Stimulated activated CD4-positive, alpha-beta T cell treated with anti-CD3 and anti-CD28 coated beads, Interleukin-4, amount 100 ng/mL, for 4 hours (primary cell): ENCODE measurements at places on chromosomes 3 and 15.
A peak's percentile ranks its signal among the peaks of the same experiment; 100 is the strongest.

- DNase-seq, result no peak
Measured at GRCh38 chr3:7545334-7545733, 684.4 kb downstream of the GRM7 start.

DNA sequence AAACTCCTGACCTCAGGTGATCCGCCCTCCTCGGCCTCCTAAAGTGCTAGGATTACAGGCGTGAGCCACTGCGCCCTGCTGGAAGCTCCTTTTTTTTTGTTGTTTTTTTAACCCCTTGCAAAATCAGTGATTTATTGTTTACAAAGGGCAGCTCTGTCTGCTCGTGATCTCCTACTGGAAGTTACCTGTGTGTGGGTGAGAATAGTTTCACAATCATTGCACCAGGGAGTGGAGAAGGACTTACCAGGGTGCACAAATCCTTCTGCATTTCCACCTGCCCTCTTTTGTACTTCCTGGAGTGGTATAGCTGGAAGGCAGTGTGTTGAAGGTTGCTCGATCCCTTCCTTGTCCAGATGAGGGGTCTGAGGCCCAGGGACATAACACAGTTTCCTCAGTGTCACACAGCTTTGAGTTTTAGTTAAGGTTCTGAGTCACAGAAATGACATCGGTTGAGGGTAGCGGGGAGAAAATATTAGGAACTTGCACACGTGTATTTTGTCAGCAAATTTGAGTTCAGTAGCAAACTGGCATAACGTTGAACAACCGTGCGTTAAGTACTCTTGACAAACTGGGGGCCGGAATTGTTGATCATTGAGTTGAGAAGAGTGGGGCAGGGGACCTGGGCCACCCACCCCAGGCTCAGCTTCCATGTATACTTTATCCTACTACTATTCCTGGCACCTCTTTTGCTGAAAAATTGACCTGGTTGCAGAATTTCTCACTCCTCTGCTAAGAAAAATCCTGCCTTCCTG is 11.3 kb upstream of the TRAK1 start:
- no peak for DNase-seq

GRCh38 chr3:194852345-194852744 is 166.7 kb downstream of the FAM43A start:
- DNase-seq, result no peak

GRCh38 chr15:58517682-58518525 is 86.1 kb downstream of the LIPC start:
- no peak for DNase-seq

DNA sequence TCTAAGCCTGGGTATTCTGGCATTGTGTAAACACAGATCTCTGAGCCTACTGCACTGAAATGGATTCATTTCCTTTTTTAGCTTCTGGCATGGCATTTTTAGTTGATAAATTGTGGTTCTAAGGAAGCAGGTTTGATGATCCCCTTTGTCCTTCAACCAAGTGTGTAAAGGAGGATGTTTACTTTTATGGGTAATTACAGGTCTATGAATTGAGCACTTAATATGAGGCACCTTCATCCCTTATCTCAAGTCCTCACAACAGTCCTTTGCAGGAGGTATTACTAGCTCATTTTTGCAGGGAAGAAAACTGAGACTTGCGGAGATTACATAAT is 30.8 kb upstream of the ZBTB38 start:
- no peak for DNase-seq

DNA sequence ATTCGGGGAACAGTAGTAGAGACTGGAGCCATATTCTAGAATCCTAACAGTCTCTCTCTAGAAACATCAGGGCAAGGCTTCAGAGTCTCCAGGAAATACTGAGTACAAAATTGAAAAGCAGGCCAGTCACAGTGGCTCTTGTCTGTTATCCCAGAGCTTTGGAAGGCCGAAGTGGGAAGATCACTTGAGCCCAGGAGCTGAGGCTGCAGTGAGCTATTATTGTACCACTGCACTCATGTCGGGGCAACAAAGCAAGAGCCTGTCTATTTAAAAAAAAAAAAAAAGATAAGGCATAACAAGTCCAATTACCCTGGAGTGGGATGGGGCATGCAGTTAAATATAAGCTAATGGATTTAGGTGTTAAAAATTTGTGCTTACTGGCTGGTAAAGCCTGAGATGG is 79.0 kb downstream of the SEMA6D start:
- DNase-seq, result no peak

GRCh38 chr3:114308830-114309229 is 15.0 kb downstream of the TIGIT start:
- DNase-seq, result peak; percentile 43

GRCh38 chr15:69668039-69668705 is 215.6 kb downstream of the RPLP1 start:
- DNase-seq, result no peak

DNA sequence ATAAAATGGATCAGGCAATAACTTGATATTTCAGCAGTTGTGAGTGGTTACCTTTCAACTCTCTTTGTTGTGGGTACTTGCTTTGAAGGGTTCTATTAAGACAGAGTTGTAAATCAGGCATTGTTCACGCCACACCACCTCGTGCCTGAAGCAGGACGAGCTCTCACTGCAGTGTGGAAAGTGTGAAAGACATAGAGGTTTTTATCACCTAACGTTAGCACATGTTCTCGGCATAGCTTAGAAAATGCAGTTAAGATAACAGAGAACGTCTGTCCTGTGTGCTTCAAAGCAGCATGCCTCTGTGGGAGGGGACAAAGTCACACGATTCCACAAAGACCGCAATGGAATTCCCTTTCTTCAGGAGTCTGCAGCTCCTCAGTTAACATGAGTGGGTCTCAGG is 7.8 kb downstream of the ADAMTS17 start:
- no peak for DNase-seq

GRCh38 chr3:20516311-20516710 is 330.3 kb upstream of the SGO1 start:
- DNase-seq, result no peak

DNA sequence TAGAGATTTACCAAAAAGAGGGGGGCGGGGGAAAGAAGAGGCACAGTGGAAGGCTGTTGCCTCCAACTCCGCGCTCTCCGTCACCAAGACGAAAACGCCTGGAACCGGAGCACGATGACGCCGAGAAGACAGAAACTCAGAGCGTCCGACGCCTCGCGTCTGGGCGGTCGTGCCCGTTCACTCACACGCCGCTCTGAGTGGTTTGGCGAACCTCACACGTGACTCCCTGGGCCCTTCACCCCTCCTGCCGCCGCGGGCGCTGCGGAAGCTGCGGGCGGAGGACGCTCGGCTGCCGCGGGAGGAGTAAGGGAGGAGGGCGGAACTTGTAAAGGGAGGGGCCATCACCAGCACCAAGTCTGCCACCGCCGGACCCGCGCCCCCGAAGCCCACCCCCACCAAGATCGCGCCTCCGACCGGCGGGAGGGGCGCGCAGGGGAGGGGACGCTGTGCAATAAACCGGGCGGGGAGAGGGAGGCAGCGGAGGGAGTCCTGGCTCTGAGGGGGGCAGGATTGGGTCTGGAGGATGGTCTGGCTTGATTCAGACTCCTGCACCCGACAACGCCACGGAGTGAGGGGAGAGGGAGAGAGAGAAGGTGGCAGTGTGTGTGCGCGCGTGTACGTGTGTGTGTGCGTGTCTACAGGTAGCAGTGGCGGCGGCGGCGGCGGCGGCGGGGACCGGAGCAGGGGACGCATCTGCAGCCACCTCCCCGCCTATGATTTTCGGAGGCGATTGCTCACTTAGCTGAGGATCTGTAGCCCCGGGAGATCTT is 1.9 kb upstream of the NLGN1 start:
- no peak for DNase-seq

- no peak for DNase-seq
Measured at GRCh38 chr3:16056217-16056616, 118.3 kb upstream of the GALNT15 start.

GRCh38 chr3:129688271-129688895 is 81.9 kb upstream of the PLXND1 start:
- no peak for DNase-seq

- DNase-seq, result no peak
Measured at GRCh38 chr15:62591842-62592838, 427.1 kb upstream of the C2CD4B start.

- no peak for DNase-seq
Measured at GRCh38 chr3:38257583-38257982, 8.0 kb upstream of the SLC22A13 start.

- DNase-seq, result no peak
Measured at GRCh38 chr15:38062696-38063095, 128.3 kb downstream of the TMCO5A start.

DNA sequence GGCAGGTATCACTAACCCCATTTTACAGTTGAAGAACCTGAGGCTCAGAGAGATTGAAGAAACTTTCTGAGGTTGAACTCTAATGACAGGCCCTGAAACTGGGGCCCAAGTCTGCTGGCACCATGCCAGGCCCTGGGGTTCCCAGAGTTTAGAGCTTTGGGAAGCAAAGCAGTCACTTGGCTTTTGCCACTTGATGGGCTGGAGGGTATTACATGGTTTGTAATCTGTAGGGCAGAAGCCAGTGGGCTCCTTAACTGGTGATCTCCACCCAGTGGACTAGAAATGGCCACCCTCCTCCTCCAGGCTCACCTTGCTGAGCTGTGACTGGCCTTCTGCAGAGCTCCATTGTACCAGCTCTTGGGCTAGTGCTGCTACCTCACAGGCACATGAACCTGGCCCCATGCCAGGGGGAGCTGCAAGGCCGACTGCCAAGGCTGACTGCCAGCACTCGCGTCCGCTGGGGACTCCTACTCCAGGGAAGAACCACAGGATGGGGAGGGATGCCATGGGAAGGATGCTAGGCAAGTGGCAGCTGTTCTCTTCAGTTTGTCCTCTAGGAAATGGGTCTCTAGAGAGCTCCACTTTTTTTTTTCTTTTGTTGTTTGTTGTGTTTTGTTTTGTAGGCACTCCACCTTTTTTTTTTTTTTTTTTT is 104.8 kb downstream of the ETFA start:
- DNase-seq, result no peak

DNA sequence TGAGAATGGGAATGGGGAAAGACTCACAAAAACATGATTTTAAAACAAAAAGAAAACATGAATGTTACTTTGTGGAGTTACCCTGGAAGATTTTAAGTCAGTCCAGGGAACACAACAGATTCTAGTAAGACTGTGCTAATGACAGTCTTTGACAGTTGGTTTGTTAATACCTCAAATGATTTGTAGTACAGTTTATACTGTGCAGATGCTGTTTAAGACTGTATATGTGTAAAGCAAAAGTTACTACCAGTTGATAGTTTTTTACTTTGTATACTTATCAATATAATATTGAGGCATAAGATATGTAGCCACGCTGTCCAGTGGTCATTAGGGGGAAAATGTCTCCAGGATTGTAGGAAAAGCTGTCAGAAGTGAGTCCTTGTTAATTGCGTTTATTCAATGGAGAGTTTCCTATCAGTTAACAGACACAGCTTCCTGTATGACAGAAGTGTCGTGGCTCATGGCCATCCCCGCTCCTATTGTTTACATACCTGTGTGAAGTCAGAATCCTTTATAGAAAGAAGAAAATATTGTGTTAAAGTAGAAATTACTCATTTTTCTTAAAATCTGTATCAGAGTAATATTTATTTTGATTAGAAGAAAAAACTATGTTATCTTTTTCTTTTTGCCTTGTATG is 36.0 kb downstream of the NKIRAS1 start:
- DNase-seq, result no peak

DNA sequence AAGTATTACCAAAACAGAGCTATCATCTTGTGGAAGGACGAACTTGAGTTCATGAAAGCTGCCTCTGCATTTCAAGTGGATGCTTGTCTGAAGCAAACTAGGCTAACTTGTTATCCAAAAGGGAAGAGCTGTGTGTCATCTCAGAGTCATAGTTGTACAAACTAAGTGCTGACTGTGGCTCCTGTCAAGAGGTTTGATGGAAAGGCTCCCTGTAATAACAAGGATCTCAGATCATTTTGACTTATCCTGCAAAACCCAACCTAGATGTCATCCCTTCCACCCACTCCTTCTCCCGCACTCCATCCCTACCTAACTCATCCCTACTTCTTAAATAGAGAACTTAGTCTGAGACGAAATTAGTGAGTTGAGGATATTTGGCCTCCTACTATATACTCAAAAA is 110.8 kb downstream of the NR2E3 start:
- no peak for DNase-seq

GRCh38 chr15:40886586-40886985 is 7.7 kb upstream of the VPS18 start:
- DNase-seq, result no peak

GRCh38 chr3:129628169-129628522 is 21.7 kb upstream of the PLXND1 start:
- no peak for DNase-seq

DNA sequence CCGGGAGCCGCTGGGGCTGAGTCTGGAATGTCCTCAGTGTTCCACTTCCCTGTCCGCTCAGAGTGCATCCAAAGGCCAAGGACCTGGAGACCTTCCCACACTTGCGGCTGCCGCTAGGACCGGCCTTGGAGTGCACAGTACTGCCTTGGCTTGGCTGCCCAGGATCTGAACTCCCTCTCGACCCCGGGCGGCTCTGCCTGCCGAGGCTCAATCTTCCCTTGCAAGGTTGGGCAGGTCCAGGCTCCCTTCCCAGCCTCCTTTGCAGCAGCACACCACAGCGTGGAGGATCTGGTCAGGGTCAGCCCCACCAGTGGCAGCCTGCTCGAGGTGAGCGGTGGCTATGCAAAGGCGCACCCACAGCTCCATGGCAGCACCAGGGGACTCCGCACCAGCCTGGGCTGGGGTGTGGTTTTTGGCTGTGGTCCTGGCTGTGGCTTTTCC is 69.2 kb downstream of the PLXNA1 start:
- DNase-seq, result no peak

DNA sequence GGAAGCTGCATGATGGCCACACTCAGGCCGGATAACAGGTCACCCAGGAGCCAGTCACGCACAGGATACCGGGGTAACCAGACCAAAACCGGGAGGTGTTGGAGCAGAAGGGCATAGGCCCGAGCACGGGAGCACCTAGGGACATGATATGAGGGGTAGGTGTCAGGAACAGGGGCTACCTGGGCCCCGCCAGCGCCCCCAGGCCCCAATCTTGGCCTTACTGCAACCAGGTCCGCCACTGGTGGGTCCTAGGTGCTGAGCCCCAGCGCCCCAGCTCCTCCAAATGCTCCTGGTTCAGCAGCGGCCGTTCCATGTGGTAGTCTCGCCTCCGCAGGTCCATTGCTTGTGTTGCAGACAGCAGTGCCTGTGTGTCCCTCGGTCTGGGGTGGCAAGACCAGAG is 2.0 kb downstream of the SLC26A6 start:
- DNase-seq, result no peak

GRCh38 chr3:182005219-182005618 is 293.5 kb downstream of the SOX2 start:
- no peak for DNase-seq

- no peak for DNase-seq
Measured at GRCh38 chr3:194773216-194773615, 87.5 kb downstream of the FAM43A start.

DNA sequence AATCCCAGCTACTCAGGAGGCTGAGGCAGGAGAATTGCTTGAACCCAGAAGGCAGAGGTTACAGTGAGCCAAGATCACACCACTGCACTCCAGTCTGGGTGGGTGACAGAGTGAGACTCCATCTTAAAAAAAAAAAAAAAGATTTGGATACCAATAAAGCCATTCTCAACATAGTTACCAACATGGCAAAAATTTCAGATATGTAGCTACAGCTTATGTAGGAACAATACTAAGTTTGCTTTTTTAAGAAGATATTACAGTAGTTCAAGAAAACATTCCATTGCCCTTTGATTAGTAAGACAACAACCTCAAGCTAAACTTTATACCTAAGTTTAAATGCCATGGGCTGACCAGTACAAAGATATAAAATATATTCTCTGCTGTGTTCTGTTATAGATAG is 34.4 kb downstream of the ZNF106 start:
- no peak for DNase-seq
